ENCODE measurements at places on chromosomes 1 and 21.
A peak's percentile ranks its signal among the peaks of the same experiment; 100 is the strongest.

- no peak for DNase-seq
These were observed 180.1 kb downstream of the ZBTB18 start for GRCh38 chr1:244231193-244231571.

DNA sequence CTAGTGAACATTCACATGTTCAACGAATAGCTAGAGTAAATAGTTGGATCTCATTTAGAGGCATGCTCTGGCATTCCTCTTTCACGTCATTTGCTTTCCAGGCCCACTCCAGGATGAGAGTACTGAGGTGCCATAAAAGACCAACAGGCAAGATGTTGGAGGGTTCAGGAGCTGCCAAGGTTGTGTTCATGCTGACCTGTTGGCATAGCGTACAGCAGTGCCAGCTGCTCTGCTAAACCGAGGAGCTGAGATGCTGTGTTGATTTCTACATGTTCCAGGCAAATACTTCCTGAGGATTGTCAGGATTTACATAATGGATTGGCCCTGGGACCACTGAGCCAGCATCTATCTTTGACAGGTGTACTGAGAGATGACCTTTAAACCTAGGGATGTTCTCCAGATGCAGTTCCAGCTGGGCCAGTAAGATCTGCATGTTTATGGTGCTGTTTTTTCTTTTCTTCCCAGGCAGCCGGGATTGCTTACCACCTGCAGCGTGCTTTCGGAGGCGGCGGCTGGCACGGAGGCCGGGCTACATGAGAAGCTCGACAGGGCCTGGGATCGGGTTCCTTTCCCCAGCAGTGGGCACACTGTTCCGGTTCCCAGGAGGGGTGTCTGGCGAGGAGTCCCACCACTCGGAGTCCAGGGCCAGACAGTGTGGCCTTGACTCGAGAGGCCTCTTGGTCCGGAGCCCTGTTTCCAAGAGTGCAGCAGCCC lies 66.9 kb downstream of the DISC1 start:
- DNase-seq: peak; percentile 12

GRCh38 chr1:7778133-7778628 lies 5.9 kb upstream of the PER3 start:
- DNase-seq: no peak

DNA sequence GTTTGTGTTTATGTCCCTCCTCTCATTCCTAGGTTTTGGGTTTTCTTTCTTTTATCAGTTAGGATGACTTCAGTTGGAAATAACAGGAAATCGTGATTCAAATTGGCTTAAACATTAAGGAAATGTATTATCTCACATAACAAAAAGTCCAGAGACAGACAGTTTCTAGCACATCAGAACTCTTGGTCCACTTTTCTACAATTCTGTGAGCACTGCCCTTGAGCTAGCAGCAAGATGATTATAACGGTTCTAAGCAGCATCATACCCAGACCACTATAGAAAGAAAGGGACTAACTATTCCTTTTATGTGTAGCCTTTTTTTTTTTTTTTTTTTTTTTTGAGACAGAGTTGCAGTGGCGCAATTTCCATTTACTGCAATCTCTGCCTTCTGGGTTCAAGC lies 18.9 kb downstream of the FCGR2B start:
- DNase-seq: no peak

DNA sequence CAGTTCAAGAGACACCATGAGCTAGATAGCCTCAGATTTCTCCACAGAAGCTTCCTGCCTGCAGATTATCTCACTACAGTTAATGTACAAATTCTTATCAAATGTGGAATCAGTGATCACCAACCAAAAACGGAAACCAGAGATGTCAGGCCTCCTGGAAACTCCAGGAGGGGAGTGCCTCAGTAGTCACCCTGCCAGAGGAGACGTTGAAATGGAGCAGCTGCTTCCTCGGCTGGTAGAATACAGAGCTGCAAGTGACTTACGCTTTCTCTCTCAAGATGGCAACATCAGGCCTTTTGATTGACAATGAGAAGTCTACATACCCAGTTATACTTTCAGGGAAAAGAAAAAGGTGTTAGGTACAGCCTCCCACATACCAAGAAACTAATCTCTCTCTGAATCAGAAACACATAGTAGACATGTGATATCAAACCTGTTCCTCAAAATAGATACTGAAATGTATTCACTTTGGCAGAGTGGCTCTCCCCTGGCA lies 52.2 kb downstream of the ACP6 start:
- DNase-seq: no peak

- no peak for DNase-seq
These were observed 46.3 kb downstream of the DAB1 start for GRCh38 chr1:57377339-57378139.

- peak; percentile 95 for DNase-seq
These were observed 9.6 kb downstream of the TMEM167B start for GRCh38 chr1:109099938-109100773.

- no peak for DNase-seq
These were observed 339 bp downstream of the LHX4 start for GRCh38 chr1:180230416-180230790.

GRCh38 chr21:42061195-42061985 lies 9.7 kb upstream of the UMODL1 start:
- DNase-seq: no peak

DNA sequence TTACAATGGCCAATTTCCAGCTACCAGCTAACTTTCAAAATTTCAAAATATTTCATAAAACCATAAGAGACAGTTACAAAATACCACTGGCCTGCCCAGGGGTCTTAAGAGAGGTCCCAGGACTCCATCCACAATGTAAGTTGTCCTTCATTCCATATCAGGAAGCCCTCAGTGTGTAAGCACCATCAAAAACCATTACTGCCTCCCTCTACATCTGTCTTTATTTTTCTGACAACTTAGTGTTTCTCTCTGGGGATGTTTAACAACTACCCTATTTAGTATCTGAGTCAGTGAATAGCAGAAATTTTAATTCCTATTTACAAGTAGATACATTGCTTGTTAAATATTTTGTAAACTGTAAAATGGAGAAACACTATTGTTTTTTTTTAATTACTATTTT lies 339.3 kb upstream of the ADAMTS5 start:
- DNase-seq: no peak

GRCh38 chr1:162384116-162384515 lies 2.6 kb downstream of the C1orf226 start:
- no peak for DNase-seq

DNA sequence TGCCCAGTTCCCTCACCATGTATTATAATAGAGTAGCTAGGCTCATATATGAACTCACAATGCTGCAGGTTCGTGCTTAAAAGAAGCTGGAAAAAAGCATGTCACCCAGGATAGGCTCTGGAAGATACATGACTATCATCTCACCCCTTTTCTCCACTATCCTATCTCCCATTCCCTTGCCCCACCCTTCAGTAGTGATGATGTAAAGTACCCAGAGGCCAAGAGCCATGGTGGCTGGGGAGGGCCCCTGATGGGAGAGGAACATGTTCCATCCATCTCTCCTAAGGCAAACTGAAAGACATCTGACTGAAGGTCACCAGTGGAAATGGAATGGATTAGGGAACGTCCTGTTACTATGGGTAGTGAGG lies 20.3 kb upstream of the RBBP5 start:
- DNase-seq: no peak

DNA sequence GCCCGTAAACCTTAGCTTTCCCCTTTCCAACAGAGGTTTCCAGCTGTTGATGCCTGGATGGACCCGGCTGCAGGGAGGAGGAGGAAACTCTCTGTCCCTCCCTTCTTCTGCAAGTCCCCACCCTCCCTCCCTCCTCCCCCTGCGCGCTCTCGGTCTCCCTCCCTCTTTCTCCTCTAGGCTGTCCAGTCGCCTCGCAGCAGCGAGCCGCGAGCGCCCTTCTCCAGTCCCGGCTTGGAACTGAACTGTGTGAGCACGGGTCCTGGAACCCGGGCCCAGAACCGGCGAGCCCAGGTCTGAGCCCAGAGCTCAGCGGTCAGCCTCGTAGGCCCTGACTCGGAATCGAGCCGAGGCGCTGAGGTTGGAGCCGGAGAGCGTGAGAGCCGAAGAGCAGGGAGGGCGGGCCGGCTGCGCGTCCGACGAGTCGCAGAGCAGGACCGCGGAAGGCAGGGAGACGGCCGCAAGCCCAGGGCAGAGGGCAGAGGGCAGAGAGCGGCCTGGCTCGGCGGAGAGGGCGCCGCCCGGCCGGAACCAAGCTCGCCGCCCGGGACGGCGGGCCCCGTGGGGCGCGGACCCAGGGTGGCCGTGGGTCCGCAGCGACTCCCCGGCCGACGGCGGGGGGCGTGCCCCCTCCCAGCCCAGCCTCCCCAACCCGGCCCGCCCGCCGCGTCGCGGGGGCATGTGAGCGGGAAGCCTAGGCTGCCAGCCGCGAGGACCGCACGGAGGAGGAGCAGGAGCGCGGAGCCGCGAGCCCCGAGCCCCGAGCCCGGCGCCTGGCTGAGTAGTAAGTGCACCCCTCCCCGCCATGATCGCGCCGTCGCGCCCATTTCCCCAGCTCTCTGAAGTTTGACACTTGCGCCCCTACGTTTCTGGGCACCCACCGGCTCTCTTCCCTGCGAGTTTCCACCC lies at the start of gene SOX13:
SOX13 (plus strand) TSS at position 185 of the 906 bp plus-strand sequence. CDS start 39,801 bp downstream, outside the sequence.
- DNase-seq: peak; percentile 91

DNA sequence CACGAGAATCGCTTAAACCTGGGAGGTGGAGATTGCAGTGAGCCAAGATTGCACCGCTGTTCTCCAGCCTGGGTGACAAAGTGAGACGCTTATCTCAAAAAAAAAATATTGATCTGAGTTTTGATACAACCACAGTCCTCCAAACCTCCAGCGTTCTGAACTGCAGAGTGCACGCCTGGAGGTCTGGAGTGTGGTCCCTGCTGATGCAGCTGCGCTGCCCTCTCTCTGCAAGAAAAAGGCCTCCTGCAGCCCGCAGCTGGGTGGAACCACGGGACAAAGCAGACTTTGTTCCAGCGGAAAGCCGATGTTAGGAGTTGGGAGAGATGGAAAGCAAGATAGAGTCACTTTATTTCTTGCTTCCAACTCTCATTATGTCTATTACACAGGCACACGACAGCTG lies 144.9 kb upstream of the SOD1 start:
- DNase-seq: no peak
